ENCODE measurements at places on chromosomes 13 and 19.

DNA sequence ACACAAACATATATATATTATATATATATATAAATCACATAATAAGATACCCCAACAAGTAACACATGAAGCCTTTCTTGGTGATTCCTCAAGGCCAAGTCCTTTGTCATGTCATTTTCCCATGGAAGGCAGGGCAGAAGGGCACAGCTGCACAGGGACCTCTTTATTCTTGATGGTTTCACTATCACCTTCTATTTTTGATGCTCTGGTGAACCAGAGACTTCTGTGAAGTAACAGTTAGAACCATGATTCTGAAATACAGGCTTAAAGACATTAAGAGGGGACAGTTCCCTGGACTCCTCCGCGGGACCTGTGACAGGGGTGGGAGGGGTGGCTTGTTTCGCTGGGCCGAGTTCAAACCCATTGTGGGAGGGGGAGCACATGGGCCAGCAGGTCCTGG is 104.0 kb downstream of the DGKH start:
- no peak for DNase-seq

DNA sequence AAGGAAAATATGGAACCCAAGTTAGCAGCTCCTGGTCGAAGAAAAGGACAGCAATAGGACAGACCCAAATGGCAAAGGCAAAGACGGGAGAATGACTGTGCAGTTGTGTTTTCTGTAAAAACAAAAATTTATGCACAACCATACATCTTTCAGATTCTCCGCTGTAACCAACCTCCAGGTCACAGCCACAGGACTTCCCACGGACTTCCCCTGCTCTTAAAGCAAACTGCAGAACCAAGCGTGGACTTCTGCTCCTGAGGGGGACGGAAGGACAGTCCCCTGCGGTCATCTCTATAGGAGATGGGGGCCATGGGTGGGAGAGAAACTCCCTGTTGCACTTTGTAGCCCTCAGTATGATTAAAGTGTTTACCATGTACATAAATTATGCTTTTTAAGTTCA is 2.5 kb downstream of the GRTP1 start:
- DNase-seq, result no peak

DNA sequence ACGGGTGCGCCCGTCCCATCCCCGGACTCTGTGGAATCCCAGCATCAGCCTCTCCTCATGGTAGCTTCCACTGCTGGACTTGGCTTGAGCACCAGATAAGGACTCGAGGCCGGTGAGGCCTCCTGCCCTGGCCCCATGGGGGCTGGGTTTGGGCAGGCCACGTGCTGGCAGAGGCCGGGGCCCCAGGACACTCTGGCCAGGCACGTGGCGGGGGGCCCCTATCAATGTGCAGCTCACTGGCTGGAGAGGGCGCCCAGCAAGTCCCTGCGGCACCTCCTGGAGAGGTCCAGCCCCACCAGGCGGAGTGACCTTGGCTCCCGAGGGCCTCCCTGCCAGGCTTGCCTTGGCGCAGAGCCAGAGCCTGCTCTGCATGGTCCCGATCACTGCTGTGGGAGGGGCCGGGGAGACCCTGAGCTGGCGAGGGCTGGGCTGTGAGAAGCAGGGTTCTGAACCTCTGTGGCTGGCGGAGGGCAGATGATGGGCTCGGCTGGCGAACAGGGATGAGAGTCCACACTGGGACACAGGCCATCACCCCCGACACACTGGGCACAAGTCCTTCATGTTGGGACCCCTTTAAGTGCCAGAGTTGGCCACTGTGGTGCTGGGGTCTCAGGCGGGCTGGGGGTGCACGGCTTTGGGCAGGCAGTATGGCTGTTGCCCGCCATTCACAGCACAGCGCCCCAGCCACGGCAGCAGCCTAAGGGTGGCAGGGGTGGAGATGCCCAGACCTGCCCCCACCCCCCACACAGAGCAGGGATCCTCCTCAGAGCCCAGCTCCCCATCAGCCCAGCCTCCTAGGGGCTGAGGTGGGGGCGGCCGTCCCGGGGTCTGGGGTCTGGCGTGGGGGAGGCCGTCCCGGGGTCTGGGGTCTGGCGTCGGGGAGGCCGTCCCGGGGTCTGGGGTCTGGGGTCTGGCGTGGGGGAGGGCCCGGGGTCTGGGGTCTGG is 19.1 kb downstream of the CEBPG start:
- no peak for DNase-seq

DNA sequence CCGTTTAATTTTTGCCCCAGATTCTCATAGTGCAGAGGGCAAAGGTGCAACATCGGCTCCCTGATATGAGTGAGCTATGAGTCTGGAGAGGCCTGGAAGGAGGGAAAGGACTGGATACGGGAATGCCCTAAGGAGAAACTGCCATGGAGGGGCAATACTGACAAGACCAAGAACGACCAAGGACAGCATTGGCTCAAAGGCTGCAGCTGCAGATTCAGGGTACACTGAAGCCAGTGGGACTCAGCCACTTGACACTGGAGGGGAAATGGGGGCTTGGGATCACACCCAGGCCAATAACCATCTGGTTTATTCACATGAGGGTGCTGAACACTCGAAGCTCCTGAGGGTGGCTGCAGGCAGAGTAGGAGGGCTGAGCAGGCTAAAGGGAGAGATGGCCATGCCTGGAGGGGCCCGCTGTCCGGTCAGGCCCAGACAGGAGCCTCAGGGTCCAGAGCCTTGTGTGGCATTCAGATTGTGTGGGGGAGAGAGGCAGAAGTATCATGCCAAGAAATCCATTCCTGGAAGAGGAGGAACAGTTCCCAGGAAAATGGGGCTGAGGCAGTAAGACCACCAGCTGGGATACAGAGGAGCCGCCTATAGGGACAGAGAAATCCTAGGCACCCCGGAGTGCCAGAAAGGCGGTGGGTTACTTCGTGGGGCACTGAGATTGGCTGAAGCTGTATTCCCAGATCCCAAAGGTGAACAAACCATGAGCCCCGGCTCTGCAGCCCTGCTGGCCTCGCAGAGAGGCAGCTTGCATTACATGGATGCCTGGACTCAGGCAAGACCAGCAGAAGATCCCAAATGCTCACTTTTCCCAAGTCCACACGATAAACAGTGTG is 20.7 kb downstream of the COL4A1 start:
- no peak for DNase-seq
